K562 (cell line): ENCODE measurements at places on chromosomes 3 and 15.

DNA sequence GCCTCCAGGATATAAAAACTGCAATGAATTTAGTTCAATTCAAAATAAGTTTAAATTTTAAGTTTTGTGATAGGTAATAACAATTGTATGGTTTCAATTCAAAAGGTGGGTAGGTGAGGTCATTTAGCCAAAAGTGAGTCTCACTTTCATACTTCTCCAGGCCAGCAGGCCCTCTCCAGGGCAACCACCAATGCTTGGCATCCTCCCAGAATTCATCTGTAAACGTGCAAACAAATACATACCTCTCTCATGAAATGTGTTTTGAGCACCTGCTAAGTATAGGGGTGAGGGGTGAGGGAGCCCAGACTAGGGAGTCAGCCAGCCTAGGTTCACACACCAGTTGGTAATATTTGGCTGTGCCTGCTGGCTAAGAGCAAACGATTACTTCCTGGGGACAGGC is 22.0 kb upstream of the RBSN start:
- DNase-seq: no peak

DNA sequence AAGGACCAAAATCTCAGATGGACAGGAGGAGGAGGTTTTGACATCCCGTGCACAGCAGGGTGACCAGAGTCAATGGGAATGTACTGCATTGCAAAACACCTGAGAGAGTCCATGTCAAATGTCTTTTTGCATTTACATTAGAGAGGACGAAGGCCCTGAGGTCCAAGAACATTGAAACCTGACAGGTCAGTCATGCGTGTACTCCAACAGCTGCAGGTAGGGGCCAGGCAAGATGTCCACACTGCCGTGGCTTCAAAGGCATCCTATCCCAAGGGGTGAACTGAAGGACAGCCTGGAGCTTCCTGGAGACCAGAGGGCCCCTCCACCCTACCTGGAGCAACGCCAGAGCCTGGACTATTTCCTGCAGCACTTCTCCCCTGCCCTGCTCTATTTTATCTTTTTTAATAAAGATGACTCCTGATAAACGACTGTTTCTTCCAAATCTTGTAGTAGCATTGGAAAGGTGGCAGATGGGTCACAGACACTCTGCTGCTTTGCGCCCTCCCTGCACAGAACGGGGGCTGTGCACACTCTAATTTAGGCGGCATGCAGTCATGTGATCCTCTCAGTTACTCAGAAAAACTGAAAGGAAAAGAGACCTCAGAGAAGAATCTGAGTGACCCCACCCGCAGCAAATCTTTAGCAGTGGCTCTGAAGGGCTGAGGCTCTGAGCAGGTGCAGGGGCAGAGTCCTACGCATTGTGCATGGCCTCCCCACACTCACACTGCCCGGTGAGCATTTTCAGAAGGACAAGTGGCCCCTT is 68.2 kb downstream of the HMCES start:
- no peak for DNase-seq

GRCh38 chr15:48566668-48567067 is 78.8 kb downstream of the FBN1 start:
- DNase-seq: no peak

DNA sequence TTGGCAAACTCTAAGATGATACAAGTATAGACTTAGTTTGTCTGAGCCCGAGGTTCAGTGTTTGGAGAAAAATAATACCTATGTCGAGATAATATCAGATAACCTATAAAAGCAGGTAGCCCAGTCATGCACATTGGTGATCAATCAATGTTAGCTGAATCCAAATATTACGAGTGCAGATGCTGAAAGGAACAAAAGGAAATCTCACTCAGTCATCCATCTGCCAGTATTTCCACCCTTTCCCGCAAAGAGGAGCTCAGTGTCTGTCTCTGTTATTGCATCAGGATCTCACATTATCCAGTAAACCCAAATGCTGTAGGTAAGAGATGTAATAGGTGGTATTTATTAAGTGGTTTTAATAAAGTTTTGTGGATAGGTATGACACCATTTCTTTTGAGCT is 251.2 kb upstream of the CTDSPL start:
- DNase-seq: no peak

- no peak for DNase-seq
Measured at GRCh38 chr3:142975316-142975995, 12.0 kb upstream of the PAQR9 start.

DNA sequence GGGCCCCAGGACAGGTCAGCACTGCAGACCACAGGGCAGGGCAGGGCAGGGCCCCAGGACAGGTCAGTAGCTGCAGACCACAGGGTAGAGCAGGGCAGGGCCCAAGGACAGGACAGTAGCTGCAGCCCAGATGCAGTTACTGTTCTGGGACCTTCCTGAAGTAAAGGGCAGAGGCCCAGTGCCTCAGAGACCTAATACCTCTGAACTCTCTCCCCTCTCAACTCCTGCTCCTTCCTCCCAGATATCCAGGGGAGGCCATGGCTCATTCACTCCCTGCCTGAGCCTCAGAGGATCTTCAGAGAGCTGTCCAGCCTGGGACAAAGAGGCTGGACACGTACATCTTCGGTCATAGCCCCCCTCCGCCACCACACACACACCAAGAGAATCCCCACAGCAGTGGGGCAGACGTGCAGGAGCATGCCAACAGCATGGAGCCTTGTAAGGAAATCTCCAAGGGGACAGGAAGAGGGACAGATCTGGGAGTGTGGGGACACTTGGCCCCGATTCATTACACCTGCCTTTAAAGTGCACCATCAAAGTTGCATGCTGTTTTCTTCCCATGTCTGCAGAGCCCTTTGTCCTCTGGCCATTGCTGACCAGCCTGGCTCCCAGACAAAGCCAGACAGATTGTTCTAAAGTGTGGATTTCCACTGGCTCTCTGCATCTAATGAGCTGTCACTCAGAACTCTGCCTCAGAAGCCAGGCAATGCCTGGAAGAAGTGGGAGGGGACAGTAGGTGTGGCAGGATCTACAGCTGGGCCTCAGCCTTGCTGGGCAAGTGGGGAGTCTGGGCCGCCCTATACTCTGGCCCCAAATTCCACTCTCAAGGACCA is 24.2 kb upstream of the BUB1B start:
- DNase-seq: no peak

DNA sequence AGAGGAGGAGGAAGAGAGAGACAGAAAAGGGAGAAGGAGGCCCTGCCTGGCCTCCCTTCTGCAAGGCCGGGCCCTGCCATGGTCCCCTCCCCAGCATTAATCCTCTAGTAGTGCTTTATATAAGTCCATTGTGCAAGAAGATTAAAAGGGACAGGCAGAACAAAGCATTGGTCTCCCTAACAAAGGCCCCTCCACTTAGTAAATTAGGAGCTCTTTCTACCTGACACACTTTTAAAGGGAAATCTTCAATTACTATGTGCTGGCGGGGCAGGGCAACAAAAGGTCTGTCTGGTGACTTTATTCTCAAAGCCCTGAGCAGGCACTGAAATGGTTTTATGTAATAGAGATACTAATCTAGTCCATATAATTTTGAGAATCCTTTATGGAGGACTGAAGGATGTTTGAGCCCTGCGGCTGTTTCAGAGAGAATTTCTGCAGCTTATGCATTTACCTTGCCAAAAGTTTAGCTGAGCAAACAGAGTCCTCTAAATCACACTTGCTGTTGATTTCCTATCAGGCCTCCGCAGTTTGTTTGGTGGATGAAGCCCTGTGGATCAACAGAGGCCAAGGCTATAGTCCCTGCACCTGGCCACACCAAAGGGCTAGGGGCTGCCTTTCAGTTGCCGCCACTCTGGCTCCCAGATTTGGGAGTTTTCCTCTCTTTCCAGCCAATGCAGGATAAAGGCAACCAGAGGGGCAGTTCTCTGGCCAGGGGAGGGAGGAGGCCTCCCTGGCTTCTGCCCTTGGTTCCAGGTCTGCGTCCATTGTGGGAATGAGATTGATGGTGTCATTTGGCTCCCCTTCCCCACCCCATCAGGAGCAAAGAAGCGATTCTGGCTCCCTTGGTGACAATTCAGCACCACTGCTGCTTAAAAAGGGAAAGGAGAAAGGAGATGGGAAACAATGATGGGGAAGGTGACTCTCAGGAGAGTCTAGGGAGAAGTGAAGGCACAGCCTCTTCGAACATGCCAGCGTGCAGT is 148.0 kb downstream of the MEGF11 start:
- DNase-seq: no peak

DNA sequence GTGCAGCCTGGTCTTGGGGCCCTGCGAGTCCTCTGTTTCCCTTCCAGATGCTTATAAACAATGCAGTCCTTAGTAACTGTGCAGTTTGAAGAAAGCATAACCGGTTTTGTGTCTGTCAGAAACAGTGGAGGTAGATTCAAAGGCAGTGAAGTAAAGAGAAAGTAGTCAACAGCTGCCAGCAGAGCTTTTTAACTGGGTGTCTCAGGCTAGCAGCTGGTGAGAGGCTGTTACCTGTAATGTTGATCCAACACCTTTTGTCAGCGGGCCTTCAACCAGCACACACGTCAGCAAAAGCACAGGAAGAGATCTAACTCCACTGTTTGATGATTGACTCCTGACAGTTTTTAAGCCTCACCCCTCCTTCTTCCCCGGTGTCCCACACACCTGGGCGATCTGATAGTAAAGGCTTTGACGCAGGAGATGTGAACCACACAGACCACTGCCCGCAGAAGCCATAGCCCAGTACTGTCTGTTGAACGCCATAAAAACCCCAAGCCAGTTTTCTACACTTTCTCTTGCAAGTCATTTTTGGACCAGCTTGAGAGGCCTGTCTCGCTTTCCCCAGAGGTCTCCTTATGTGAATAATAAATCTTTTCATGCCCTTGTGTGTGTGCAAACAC is 178.0 kb downstream of the FMN1 start:
- no peak for DNase-seq

GRCh38 chr3:160450846-160451245 is 1.3 kb upstream of the TRIM59 start:
- DNase-seq: no peak

- DNase-seq: no peak
Measured at GRCh38 chr3:188830893-188831292, 340.9 kb upstream of the TPRG1 start.

GRCh38 chr3:66747696-66748095 is 246.9 kb upstream of the LRIG1 start:
- DNase-seq: no peak

- DNase-seq: no peak
Measured at GRCh38 chr3:136734382-136735070, 17.7 kb downstream of the STAG1 start.

GRCh38 chr3:185280572-185281365 is 26.9 kb upstream of the EHHADH start:
- peak; percentile 63 for DNase-seq

DNA sequence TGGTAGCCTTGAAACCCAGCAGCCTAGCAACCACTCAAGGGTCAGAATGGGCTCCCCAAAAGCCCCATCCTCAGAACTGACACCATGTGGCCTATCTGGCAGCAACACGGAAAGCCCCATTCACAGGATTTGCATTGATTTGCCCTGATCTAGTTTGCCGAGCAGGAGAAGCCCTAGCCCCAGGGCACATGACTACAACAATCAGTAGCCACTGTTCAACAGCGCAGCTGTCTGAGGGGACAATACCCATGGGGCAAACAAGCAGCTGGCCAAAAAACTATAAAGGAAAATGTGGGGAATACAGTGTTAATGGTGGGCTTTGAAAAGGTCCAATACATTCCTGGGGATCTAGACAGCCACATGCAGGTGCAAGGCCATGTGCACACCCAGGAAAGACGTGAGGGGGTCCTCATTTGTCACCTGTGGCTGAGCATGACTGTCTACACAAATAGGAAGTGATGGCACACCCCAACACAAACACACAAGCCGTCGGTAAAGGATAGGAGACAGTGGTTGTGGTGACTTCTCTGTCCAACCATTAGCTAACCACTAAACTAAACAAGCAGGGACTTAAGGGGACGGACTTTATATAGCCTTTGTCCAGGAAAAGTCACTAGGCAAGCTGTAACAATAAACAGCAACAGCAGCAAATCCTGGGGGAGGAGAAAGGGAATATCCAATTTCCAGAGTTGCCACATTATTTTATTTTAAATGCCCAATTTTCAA is 113.7 kb downstream of the LRIG1 start:
- no peak for DNase-seq

DNA sequence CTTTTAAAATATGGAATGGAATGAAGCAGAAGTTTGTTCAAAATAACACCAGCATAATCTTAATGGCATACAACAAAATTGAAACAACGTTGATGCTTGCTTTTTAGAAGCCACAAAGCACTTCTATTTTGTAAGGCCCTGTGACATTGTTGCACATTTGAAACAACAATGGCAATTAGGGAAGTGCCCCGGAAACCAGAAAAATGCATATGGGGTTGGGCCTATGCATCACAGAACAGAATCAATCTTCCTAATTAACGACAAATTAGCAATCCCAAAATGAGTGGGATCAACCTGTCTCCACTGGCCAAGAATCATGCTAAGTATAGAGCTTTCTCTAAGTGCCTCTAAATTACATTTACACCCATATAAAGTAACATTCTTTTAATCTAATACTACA is 168.9 kb downstream of the MEIS2 start:
- no peak for DNase-seq

GRCh38 chr15:55589287-55589686 is 1.1 kb upstream of the PYGO1 start:
- no peak for DNase-seq

DNA sequence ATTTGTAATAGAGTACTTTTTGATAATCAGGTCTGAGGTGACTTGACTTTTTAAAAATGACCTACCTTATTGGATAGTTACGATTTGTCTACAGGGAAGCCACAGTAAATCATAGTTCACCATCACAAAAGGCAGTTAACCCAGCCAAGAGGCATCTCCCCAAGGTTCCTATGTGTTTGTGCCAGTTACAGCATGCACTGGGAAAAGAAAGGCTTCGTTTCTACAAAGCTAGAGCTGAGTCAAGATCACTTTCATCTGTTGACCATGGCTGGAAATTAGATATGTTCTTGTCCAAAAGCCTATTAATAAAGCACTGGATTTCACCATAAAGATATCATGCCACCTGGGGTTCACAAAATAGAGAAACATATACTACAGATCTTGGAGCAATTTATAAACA is 139.9 kb downstream of the GREM1 start:
- DNase-seq: no peak

GRCh38 chr3:173659972-173660371 is 262.4 kb downstream of the NLGN1 start:
- no peak for DNase-seq

GRCh38 chr15:27865323-27865922 is 233.7 kb downstream of the OCA2 start:
- no peak for DNase-seq

DNA sequence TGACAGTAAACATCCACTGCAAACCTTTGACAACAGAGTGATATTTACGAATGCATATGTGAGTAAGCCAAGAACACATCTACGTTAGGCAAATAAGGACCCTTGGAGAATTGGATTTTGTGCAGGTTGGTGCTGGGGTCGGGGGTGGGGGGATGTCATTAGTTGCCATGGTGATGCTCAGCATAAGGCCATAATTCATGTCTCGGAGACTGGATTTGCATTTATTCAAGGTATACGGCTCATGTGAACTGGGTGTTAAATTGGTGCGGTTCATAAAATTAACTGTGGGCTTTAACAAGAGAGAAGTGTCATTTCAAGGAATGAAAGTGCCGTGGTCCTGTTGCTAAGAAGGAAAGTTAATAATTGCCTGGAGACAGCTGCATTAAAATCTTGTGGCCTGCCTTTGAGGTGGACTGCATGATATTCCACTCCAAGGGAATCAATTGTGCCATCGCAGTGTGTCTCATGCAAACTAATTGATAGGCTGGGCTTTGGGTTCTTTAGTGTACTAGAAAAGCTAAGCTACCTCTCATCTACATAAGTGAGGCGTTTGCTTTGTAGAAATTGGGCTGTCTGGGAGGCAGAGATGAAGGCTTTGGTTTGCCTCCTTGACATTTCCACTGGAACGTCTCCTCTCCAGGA is 228.9 kb upstream of the FEZF2 start:
- no peak for DNase-seq

- no peak for DNase-seq
Measured at GRCh38 chr15:56934269-56934668, 15.8 kb downstream of the TCF12 start.
